ENCODE measurements at places on chromosomes 6 and 20.

- DNase-seq, result no peak
Observed at GRCh38 chr6:88008411-88008810, 39.2 kb upstream of the SPACA1 start.

DNA sequence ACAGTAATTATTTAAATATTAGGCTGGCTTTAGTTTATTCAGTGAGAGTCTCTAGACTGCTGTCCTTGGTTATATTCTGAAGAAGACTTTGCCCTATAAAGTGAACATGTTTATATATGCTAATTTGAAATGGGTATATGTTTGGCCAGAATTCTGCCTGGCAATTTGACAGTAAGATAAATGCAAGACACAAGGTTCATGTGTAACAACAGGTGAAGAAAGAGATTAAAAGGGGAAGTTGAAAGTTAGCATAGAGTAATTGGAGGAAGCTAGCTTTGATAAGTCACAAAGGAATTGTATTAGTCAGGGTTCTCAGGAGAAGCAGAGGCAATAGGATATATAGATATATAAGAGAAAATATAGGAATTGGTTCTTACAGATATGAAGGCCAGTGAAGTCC is 191.4 kb downstream of the CENPW start:
- no peak for DNase-seq

- no peak for DNase-seq
Observed at GRCh38 chr20:39009348-39009747, 47.2 kb downstream of the DHX35 start.

- DNase-seq, result no peak
Observed at GRCh38 chr6:31958412-31958740, 395 bp downstream of the NELFE start.

DNA sequence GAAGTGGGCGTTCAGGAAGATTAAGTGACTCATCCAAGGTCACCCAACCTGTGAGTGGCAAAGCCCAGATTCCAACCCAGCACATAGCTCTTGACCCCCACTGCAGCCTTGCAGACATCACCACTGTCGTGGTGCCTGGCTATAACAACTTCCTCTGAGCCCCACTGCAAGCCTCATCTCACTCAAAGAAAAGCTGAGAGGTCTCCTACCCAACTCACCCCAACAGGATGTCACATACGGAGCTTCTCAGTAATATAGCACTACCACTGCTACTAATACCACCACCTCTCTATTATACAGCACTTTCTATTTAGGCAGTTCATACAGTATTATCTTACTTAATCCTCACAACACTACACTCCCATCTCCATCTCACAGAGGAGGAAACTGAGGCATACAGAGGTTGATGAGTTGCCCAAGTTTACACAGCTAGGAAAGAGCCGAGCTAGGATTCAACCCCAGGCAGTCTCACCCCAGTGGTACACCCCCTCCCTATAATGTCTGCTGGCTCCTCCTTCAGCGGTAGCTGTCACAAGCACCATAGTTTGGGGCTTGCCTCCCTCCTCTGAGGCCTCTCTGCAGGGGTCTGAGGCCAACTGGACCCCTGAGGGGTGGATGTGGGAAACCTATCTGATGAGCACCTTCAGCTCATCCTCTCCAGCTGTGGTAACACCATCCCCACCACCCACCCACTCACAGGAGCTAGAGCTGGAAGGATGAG is 19.5 kb downstream of the TFEB start:
- no peak for DNase-seq

- no peak for DNase-seq
Observed at GRCh38 chr20:48630342-48631075, 197.3 kb downstream of the PREX1 start.

GRCh38 chr6:13500264-13500663 is 12.9 kb upstream of the GFOD1 start:
- DNase-seq, result no peak

DNA sequence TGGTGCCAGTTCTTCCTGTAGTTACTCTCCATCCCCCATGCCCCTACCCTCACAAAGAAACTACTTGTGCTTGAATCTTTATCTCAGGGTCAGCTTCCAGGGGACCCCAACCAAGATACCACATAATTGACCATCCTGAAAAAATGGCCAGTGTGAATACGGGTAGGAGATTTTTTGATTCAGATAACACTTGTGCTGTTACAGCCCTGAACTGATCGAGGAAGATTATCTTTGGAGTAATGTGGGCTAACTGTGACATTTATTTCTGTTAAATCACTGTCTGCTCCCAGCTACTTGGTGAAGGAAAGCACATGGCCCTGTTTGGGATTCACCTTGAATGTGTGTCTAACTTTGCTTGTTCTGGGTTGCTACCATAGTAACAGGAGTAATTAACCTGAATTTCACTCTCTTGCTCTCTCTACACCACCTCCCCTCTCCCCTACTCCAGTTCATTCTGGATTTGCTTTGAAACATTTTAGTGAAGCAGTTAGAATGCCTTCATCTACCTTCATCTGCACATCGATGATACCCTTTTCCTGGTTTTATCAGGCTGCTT is 219.6 kb upstream of the CHD6 start:
- DNase-seq, result no peak

GRCh38 chr20:41818991-41819390 is 200.8 kb upstream of the CHD6 start:
- no peak for DNase-seq

DNA sequence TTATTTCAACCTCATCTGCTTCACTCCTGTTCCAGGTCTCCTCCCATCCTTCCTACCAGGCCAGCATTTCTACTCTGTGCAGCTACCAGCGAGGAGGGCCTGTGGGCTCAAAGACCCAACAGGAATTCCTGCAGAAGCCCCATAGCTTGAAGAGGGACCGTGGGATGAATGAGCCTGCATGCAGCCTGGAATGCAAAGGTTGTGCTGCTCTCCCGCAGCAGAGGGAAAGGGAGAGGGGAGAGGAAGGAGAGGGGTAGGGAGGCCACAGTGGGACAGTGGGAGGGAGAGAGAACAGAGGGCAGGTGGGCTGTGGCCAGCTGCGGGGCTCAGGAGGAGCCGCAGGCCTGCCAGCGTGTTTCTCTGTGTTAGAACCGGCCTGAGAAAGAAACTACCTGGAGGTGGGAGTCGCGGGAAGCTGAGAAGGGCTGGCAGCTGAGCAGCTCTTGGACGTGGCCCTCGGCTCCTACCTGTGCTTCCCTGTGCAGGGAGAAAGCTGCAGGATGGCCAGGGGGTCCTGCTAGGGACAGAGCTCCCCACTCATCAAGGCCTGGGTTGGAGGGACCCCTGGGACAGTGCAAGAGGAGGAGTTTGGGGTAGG is 66.1 kb upstream of the MLN start:
- no peak for DNase-seq

- no peak for DNase-seq
Observed at GRCh38 chr20:57211406-57211805, 55.0 kb downstream of the BMP7 start.

GRCh38 chr6:11722220-11722619 is 56.4 kb downstream of the ADTRP start:
- no peak for DNase-seq

- no peak for DNase-seq
Observed at GRCh38 chr6:44342052-44342451, 398 bp upstream of the SPATS1 start.

GRCh38 chr6:156916130-156916801 is 139.1 kb downstream of the ARID1B start:
- no peak for DNase-seq

- DNase-seq, result no peak
Observed at GRCh38 chr6:107101686-107102413, 13.5 kb downstream of the BEND3 start.

DNA sequence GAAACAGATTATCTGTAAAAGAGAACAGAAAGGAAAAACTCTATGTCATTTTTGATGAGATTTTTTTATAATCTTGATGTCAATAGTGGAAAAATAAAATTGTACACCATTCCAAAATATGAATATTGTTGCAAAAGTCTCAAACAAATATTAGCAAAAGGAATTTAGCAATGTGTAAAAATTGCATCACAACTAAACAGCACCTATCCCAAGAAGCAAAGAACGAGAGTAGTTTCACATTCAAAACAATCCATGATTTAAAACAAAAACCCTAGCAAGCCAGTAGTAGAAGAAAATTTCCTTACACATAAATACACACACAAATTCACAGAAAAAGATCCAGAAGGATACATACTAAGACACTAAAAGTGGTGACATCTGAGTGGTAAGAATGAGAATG is 38.4 kb downstream of the LCA5 start:
- no peak for DNase-seq

GRCh38 chr6:49252901-49253300 is 210.2 kb downstream of the MMUT start:
- DNase-seq, result no peak

GRCh38 chr6:30836957-30837356 is 47.4 kb upstream of the DDR1 start:
- DNase-seq, result no peak

GRCh38 chr20:57147185-57147584 is 119.3 kb downstream of the BMP7 start:
- DNase-seq, result no peak

DNA sequence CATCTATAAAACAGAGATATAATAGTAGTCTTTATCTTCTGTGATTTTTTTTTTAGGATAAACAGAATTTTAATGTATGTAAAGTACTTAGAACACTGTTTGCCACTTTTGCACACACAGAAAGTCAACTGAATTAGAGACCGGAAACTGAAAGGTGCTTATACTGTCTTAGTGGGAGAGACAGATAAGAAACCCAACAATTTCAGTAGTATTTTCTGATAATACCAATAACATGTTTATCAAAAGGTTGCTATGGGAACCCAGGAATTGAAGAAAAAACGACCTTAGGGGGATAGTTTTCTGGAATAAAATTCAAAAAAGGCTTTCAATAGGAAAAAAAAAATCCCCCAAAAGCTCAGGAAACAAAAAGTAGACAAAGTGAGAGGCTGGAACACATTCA is 138.6 kb downstream of the BCKDHB start:
- no peak for DNase-seq

- peak; percentile 6 for DNase-seq
Observed at GRCh38 chr20:32017711-32018251, 7.5 kb downstream of the CCM2L start.

DNA sequence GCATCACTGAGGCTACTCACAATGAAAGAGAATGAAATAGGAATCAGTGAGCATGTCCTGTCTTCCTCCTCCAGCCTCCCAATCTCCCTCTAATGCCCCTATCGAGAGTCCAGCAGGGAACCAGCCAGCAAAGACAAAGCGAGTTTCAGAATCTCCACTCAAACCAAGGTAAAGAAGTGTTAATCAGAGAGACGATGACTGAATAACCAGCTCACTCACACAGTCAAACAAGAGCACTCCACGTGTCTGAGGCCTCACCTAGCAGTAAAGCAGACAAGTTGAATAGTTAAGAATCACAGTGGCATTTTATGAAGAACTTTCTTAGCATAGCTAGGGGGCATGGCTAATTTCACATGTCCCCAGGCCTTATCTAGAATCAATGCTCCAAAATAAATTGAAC is 3.3 kb upstream of the TREM1 start:
- DNase-seq, result no peak

GRCh38 chr6:38715016-38715689 is at the start of gene DNAH8:
DNAH8 (plus strand) TSS chr6:38715311; CDS start chr6:38722810, 7,499 bp downstream.
- no peak for DNase-seq

DNA sequence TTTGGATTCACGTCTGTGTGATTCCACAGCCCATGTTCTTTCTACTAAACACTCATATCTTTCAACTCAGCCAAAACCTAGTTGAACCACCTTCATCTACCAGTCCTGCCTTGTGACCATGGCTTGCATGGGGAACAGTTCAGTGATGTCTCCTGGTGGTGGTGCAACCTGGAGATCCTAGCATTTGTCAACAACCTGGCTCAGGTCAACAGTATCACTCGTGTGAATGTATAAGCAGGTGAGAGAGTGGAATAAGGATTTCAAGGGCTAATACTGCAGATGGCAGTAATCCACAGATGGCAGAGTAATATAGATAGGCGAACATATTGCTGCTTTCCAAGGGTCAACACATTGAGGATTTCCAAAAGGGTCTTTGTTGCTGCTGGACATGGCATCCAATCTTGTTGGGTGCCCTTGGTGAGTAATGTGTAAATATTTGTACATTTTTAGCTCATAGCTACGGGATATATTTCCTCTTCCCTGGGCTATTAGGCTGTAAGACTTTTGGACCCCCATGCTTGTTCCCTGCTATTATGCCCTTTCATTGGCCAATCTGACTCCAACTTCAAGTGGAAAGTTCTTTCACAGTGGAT is 13.4 kb downstream of the PBOV1 start:
- DNase-seq, result no peak

DNA sequence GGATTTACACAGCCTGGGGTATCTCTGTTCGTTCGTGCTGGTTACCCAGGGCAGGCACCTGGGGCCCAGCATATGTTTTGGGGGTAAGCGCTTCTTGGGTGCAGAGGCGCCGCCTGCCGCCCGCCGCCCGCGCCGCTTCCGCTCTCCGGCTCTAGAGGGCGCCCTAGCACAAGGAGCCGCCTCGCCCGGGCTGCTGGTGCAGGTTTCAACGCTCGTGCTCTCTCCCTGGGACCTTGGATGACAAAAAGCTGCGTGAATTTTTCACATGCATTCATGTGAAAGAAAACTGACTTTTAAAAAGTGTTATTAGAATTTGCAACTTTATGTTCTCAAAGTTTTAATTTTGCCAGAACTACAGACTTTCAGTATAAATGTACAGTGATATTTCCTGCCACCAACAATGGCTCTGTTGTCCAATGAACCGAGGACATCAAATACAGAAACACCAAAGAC is 32.5 kb downstream of the PRR18 start:
- DNase-seq, result peak; percentile 66

DNA sequence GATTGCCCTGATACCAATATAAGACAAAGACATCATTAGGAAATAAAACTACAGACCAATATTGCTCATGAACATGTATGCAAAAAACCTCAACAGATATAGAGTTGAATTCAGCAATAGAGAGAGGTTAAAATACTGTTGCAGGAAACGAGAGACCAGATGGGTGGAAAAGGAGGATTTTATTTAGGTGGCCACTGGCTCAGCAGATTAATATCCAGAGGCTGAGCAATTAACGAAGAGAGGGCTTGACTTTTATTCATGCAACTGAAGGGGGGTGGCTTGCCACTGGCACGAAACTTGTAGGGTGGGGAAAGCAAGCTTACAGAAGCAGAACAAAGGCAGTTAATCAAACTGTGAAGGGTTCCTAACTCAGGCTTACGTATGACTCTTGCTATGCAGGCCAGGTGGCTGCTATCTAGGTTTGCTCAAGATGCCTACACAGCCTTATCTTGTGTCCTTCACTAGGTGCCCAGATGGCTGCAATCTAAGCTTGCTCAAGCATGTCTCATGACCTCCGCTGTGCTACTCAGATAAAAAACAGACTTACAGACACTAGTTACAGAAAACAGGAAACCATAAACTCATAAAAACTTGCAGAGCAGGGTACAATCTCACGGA is 126.4 kb downstream of the MMUT start:
- DNase-seq, result no peak

All from stimulated activated CD8-positive, alpha-beta memory T cell treated with anti-CD3 and anti-CD28 coated beads, Interleukin-15, amount 100 ng/mL, for 1 hour (primary cell).